ENCODE measurements at places on chromosomes 5 and 9. TPM values are rescaled to one million over a fixed set of nuclear protein-coding genes. Genes with fewer than 3 reads are reported as not detected.

The SPINK5 gene
- total RNA-seq: 0.22 TPM

The PCDHGA4 gene
- 8.4 TPM for total RNA-seq

The PDE4D gene
- 35.1 TPM for total RNA-seq

The MARCOL gene
- not detected for total RNA-seq

The DMRTA1 gene
- 0.77 TPM for total RNA-seq

The MCTP1 gene
- total RNA-seq: 6.4 TPM

- DNase-seq: no peak
These were observed 72.0 kb upstream of the NR4A3 start for GRCh38 chr9:99749641-99750040.

DNA sequence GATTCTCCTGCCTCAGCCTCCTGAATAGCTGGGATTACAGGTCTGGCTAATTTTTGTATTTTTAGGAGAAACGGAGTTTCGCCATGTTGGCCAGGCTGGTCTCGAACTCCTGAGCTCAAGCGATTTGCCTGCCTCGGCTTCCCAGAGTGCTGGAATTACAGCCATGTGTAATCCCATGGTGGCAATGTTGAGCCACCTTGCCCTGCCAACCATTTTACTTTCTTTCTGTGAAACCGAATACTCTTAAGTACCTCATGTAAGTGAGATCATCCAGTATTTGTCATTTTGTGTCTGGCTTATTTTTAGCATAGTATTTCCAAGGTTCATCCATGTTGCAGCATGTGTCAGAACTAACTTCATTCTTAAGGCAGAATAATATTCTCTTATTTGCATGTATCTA is 8.2 kb downstream of the PRRC2B start:
- no peak for DNase-seq

DNA sequence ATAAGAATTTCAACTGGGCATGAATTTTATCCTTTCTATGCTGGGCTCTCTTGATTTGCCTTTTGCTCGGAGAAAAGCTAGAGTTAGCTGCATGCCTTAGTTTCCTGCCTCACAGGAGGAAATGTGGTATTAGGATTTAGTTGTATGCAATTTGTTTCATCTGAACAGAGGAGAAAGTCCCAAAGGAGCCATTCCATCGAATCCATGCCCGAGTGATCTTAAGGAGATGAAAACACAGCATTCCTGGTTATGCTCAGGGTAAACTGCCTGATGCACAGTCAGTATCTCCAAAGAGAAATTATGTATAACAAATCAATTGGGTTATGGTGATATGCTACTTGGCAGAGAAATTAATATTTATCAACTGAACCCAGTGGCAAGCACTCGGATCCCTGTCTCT is 51.1 kb downstream of the TTC1 start:
- DNase-seq: no peak

DNA sequence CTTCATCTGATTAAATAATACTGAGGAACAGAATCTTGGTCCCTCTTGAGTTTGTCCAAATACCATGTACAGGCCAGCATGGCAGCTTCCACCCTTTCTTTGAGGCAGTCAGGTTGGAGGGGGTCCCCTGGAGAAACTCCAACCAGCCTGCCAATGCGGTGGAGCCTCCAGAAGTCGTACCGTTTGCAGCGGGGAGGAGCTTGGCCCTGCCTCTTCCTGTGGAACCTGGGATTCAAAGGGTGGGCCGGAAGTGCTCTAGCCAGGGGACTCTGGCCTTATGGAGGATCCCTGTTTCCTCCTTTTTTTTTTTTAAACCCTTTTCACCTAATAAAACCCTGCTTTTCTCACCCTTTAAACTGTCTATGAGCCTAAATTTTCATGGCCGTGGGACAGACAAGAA is 216.3 kb upstream of the ZNF608 start:
- no peak for DNase-seq

DNA sequence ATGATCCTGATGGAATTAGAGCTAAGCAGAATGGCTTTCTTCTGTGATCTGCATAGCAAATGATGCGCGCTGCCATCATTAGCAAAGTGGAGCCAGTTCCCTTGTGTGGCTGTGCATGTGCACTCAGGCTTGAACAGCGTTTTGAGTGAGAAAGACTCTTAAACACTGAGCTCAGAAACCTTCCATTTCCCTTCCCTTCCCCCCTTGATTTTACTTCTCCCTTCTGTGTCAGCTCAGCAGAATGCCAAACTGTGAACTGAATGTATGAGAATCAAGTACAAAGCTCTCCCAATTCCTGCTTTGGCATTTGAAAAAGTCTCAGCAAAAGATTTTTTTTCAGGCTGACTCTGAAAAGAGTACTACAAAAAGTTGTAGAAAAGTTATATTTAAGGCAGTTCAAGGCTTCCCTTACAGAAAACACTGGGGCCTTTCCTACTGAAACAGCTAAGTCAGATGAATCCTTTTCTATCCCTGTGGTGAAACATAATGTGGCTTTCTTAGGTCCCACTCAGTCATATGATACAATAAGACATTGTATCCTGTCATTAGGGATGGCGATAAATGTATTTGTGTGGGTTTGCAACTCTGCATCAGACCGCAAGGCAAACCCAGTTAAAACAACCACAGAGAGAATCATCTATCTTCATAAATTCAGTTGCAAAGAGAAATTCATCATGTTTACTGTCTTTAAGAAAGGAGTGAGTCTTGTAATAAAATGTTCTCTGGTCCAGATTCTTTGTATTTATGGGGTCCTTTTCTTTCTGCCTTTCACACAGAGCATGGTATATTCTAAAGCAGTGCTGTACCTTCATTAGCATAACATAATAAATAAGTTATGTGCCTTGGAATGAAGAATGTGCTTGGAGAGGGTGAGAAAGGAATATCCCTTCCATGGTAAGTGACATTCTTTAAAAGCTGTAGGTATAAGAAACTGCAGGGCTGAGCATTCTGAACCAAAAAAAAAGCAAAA is 222.6 kb downstream of the CAAP1 start:
- DNase-seq: no peak

DNA sequence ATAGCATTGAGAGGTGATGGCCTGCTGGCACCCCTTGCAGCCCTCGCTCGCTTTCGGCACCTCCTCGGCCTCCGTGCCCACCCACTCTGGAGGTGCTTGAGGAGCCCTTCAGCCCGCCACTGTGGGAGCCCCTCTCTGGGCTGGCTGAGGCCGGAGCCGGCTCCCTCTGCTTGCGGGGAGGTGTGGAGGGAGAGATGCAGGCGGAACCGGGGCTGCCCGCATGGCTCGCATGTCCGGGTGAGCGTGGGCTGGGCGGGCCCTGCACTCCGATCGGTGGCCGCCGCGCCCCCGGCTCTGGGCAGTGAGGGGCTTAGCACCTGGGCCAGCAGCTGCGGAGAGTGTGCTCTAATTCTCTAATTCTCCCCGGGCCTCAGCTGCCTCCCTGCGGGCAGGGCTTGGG is 101.1 kb downstream of the KIF4B start:
- no peak for DNase-seq

DNA sequence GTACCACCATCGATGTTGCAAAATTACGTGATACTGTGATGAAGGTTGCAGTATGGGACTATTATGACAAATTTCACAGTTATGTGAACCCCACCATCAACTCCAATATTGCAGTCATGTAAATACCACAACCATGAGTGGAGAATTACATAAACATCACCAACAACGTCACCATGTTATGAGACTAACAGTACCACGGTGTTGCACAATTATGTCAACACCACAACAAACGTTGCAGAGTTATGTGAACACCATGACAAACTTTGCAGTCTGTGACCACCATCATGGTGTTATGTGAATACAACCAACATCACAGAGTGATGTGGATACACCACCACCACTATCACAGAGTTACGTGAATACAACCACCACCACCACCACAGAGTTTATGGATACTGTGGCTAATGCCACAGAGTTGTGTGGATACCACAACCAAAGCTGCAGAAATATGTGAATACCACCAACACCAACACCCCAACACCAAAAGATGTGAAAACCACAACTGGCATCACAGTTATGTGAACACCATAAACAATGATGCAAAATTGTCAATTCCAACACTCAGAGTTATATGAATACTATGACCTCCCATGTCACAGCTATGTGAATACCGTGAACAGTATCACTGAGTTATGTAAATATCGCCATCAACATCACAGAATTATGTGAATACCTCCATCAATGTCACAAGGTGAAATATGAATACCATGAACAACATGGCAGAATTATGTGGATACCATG is 62.4 kb downstream of the SHC3 start:
- DNase-seq: no peak

- no peak for DNase-seq
These were observed 488 bp downstream of the SKIC3 start for GRCh38 chr5:95554331-95554646.
